ENCODE measurements at places on chromosomes 7 and 10. TPM values are rescaled to one million over a fixed set of nuclear protein-coding genes. Genes with fewer than 3 reads are reported as not detected.

The NFE2L3 gene
- polyA plus RNA-seq = 2.7 TPM

The SPDYE11 gene
- polyA plus RNA-seq = not detected

The LLCFC1 gene
- not detected for polyA plus RNA-seq

The AUTS2 gene
- polyA plus RNA-seq = 13.4 TPM

The DEPP1 gene
- 51.6 TPM for polyA plus RNA-seq

The TRPV6 gene
- polyA plus RNA-seq = 0.32 TPM

Measured in urinary bladder (tissue), 4 donors.